ENCODE measurements at places on chromosomes 3 and 15. TPM values are rescaled to one million over a fixed set of nuclear protein-coding genes. Genes with fewer than 3 reads are reported as not detected.

DNA sequence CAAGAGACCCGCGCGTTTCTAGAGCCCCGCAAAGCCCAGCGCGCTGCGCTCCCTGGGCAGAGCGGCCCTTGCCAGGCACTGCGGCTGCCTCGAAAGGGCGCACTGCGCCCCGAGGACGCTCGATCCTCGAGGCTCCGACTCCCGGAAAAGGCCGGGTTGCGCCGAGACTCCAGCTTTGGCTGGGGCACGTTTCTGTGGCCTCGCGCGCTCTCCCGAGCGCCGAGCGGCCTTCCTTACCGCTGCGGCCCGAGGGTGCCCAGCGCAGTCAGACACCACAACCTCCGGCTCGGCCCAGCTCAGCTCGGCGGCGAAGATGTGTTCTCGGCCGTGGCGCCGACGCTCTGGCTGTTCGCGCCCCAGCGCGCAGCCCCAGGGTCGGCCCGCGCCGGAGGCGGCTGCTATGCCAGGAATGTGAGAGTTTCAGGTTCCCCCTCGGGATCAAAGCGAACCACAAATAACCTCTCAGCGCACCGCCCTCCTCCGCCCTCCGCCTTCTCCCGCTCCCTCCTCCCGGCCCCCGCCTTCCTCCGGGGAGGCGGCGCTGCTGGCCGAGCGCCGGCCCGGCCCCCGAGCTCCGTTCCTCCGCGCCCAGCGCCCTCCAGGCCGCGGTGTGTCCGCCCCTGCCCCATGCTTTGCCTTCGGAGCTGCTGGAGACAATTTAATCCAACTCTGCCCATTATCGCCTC lies at the start of gene AMOTL2:
TSS of gene AMOTL2 (minus strand) at position 343 of the 686 bp plus-strand sequence. CDS start 3,014 bp downstream, outside the sequence.
- peak; percentile 97 for DNase-seq
- peaks cover 31% of the 10 kb centered on the region for H3K36me3 ChIP-seq
- H3K4me1 ChIP-seq, result peaks cover 29% of the 10 kb centered on the region

The ADGRG7 gene
- polyA plus RNA-seq, result not detected

DNA sequence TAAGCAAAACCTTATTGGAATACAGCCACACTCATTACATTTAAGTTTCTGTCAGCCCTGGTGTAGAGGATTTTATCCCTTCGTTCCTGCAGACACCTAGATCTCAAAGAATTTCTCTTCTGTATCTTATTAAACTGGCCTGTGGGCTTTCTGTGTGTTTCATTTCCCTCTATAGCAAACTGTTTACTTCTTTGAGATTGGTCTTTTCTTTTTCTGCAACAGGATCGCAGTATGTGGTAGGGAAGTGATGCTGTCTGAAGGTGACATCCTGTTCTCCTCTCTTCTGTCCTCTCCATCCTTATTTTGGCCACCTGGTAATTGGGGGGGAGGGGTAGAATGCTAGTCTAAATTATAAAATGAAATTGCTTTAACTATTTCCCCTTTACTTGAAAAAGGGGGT lies 25.5 kb downstream of the ATP1B3 start:
- H3K27ac ChIP-seq, result no peak overlapping the region
- H3K27me3 ChIP-seq, result no peaks in the 10 kb centered on the region
- peaks cover 7% of the 10 kb centered on the region for H3K36me3 ChIP-seq
- peaks cover 5% of the 10 kb centered on the region for H3K4me1 ChIP-seq
- DNase-seq, result no peak
- no peak overlapping the region for H3K4me3 ChIP-seq

DNA sequence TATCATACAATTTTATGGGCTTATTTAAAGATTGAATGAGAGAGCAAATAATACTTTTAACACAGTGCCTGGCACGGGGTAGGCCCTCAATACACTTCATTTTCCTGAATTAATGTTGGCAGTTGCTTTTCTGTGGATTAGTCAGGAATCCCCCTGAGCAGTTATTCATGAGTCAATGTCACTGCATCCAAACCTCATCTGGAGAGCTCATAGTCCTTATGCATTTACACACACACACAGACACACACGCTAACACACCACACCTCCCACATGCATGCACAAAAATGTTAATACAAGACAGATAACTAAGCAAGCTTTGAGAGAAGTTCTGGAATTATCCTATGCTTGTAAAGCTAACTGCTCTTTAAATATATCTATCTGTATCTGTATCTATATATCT lies 34.0 kb upstream of the TNFAIP8L3 start:
- no peak overlapping the region for H3K27ac ChIP-seq
- peak; percentile 22 for DNase-seq
- H3K27me3 ChIP-seq, result no peaks in the 10 kb centered on the region

The CDC25A gene
- polyA plus RNA-seq, result 4.2 TPM

GRCh38 chr3:188153437-188154013 lies 432 bp upstream of the LPP start:
- peak overlapping the region; percentile 83 for H3K4me3 ChIP-seq
- H3K4me1 ChIP-seq, result peaks cover 25% of the 10 kb centered on the region
- peak; percentile 97 for DNase-seq
- no peaks in the 10 kb centered on the region for H3K27me3 ChIP-seq
- no peaks in the 10 kb centered on the region for H3K36me3 ChIP-seq

The MPI gene
- 80.1 TPM for polyA plus RNA-seq

DNA sequence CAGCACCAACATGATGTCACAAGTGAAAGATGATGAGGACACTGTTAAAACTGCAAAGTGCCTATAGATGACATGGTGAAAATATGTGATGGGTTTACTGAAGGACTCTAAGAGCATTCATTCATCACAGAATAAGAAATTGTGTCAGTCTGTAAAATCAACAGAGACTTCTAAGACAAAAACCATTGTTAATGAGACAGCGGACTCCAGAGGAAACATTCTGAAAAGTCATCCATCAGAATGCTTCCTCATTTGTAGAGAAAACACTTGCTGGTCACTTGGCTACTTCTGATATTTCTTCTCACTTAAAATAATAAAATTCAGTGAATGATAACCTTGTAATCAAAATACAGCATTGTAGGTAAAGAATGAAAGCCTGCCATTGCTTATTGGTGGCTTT lies 7.3 kb downstream of the PLSCR4 start:
- no peaks in the 10 kb centered on the region for H3K27me3 ChIP-seq
- no peak overlapping the region for H3K4me3 ChIP-seq
- no peak for DNase-seq
- no peaks in the 10 kb centered on the region for H3K4me1 ChIP-seq

The KNL1 gene
- polyA plus RNA-seq, result 2.2 TPM

GRCh38 chr3:66450390-66451022 lies 50.3 kb downstream of the LRIG1 start:
- no peaks in the 10 kb centered on the region for H3K27me3 ChIP-seq
- H3K4me3 ChIP-seq, result no peak overlapping the region
- no peak overlapping the region for H3K27ac ChIP-seq
- H3K36me3 ChIP-seq, result peaks cover 24% of the 10 kb centered on the region

The RASGRP1 gene
- 1.4 TPM for polyA plus RNA-seq

DNA sequence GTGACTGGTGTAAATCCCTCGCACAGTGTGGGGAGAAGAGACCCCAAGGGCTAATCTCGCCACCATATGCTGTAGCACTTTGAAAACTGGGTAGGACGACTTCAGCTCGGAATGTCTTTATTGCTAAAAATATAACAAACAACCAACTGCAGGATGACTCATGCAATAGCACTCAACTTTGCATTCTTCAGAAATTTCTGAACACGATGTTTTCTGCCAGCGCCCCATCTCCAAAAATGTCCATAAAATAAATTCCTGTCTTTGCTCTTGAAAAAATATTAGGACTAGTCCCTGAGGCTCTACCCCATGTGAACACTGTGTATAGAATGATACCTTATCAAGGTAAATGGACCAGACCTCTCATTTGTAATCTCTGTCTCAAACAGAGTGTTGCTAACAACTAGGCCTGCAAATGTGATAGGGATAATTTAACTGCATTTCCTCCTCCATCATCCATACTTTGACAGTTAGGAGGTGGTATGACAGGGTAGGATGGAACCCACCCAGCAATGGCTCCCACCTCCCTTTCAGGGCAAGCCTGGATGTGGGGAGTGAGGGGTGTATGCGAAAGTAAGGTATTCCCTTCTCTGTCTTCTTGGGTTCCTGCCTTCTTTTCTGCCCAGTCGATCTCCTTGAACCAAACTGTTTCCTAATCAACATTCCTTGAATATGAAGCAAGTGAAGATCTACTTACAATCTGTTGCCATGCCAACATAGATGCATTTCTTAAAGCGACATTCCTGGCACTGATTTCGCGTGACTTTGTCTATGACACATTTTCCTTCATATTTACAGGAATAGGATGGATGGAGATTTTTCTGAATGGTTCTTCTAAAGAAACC lies 201.1 kb downstream of the NR1D2 start:
- peak overlapping the region; percentile 17 for H3K4me3 ChIP-seq
- H3K36me3 ChIP-seq, result no peaks in the 10 kb centered on the region
- H3K27ac ChIP-seq, result peak overlapping the region; percentile 90
- no peaks in the 10 kb centered on the region for H3K27me3 ChIP-seq

GRCh38 chr15:48803877-48804276 lies 7.0 kb downstream of the CEP152 start:
- no peak for DNase-seq
- H3K36me3 ChIP-seq, result peaks cover 2% of the 10 kb centered on the region
- H3K4me3 ChIP-seq, result no peak overlapping the region
- no peaks in the 10 kb centered on the region for H3K4me1 ChIP-seq
- no peak overlapping the region for H3K27ac ChIP-seq

The OCA2 gene
- polyA plus RNA-seq, result not detected

The NCKIPSD gene
- 42.3 TPM for polyA plus RNA-seq

DNA sequence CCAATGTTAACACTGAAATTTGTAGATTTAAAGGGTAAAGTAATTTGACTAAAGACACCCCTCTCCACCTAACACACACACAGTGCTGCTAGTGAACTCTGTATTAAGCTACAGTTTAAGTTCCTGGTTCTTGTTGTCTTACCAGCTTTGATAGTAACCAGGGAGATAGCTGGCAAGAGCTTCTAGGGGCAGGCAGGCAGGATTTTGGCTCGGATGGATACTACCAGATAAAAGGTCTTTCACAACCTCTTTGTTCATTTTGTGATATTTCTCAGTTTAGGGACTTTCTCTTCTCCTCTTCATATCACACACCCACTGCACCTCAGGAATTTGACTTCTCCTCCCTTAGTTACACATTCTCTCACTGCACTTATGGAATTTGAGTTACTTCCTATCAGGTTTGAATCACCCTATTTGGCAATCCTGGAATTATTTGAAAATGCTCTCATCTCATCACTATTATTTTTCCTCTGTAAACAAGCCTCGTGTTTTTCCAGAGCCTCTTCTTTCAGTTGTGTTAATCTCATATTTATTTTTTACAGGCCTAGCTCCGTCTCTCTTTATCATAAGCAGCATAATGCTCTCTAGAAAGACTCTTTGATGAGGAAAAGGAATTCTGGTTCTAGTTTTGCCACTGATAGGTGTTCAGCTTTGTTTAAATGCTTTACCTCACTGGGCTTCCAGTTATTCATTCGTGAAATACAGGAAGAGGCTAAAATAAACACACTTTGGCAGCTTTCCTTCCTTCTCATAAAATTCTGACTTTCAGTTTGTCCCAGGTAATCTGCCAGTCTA lies 23.0 kb upstream of the CLDN1 start:
- DNase-seq, result peak; percentile 97
- peaks cover 12% of the 10 kb centered on the region for H3K4me1 ChIP-seq
- peak overlapping the region; percentile 88 for H3K27ac ChIP-seq
- H3K4me3 ChIP-seq, result peak overlapping the region; percentile 27

DNA sequence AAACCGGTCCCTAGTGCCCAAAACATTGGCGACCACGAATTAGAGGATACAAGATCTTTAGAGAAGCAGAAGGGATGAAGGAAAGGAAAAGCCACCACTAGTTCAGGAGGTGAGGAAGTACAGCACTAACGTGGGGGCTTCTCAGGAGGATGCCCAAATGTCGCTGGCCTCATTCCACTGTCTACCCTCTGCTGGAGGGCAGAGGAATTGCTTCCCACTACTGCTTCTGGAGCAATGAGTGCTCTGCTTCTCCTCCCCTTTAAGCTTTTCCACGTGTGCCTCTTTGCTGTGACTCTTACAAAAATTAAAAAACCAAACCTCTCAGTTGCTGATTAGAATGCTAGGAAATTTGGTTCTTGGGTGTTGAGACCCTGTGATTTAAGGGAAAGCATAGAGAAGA lies 281.3 kb downstream of the CLSTN2 start:
- H3K4me1 ChIP-seq, result no peaks in the 10 kb centered on the region
- no peak overlapping the region for H3K4me3 ChIP-seq
- no peaks in the 10 kb centered on the region for H3K27me3 ChIP-seq
- no peak for DNase-seq
- H3K36me3 ChIP-seq, result no peaks in the 10 kb centered on the region

Data from IMR-90 (cell line).